ENCODE measurements at places on chromosomes 7 and 10. TPM values are rescaled to one million over a fixed set of nuclear protein-coding genes. Genes with fewer than 3 reads are reported as not detected.

JCAD gene
- polyA plus RNA-seq: 0.64 TPM

VAX1 gene
- not detected for polyA plus RNA-seq

PTN gene
- 4.5 TPM for polyA plus RNA-seq

OR9A2 gene
- not detected for polyA plus RNA-seq

DTX2 gene
- 50.9 TPM for polyA plus RNA-seq
